Stimulated activated CD8-positive, alpha-beta memory T cell treated with anti-CD3 and anti-CD28 coated beads, Interleukin-7, amount 100 ng/mL, for 1 hour (primary cell): ENCODE measurements at places on chromosomes 2 and 18.
A peak's percentile ranks its signal among the peaks of the same experiment; 100 is the strongest.

- no peak for DNase-seq
Observed at GRCh38 chr2:218992196-218992595, 1.0 kb downstream of the CRYBA2 start.

DNA sequence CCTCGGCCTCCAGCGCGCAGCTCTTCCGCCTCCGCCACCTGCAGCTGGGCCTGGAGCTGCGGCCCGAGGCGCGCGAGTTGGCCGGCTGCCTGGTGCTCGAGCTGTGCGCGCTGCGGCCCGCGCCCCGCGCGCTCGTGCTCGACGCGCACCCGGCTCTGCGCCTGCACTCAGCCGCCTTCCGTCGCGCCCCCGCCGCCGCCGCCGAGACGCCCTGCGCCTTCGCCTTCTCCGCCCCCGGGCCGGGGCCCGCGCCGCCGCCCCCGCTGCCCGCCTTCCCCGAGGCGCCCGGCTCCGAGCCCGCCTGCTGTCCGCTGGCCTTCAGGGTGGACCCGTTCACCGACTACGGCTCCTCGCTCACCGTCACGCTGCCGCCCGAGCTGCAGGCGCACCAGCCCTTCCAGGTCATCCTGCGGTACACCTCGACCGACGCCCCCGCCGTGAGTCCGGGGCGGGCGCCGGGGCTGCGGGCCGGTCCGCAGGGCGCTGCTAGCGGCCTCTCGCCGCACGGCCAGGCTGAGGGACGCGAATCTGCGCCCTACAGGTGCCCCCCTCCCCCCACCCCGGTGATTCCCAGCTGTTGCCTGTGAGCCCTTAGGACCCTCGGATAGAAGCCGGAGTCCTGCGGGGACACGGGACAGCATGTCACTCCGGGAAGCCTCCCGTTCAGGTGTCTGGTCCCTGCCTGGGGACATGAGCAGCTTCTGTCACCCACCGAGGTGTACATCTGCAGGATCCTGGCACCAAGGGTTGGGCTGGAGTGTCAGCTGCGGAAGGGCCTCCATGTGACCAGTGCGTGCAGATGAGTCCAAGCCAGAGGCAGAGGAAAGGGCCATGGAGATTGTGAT is 616 bp downstream of the RNPEPL1 start:
- DNase-seq, result peak; percentile 31

DNA sequence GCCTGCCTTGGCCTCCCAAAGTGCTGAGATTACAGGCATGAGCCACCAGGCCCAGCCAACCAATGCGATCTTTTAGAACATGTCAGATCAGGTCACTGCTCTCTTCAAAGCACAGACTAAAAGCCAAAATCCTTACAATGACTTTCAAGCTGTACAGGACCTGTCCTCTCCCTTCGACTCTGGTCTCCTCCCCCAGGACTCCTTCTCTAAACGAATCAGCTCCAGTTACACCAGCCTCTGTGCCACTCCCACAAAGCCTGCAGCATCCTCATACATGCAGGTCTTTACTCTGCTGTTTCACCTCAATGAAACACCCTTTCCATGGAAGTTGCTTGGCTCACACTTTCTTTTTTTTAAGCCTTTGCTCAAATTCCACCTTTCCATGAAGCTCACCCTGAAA is 436.0 kb downstream of the METTL4 start:
- no peak for DNase-seq

DNA sequence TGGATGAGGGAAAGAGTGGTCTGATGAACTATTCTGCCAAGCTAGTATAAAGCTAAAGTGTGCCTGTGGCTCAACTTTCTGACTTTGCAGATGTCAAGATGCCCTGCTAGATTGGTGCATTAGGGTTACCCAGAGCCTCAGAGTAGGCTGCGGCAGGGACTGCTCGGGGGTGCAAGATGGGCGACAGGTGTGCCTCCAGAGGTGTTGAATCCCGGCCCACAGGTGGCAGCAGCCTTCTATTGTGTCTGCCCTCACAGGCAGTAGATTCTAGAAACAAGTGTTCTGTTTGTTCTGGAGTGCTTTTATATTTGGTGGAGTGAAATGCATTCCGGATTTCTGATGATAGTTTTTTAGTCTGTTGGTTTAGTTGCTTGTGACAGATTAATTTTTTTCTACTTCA is 131.6 kb upstream of the IL1R2 start:
- DNase-seq, result no peak
